ENCODE measurements at places on chromosomes 1 and 21.

DNA sequence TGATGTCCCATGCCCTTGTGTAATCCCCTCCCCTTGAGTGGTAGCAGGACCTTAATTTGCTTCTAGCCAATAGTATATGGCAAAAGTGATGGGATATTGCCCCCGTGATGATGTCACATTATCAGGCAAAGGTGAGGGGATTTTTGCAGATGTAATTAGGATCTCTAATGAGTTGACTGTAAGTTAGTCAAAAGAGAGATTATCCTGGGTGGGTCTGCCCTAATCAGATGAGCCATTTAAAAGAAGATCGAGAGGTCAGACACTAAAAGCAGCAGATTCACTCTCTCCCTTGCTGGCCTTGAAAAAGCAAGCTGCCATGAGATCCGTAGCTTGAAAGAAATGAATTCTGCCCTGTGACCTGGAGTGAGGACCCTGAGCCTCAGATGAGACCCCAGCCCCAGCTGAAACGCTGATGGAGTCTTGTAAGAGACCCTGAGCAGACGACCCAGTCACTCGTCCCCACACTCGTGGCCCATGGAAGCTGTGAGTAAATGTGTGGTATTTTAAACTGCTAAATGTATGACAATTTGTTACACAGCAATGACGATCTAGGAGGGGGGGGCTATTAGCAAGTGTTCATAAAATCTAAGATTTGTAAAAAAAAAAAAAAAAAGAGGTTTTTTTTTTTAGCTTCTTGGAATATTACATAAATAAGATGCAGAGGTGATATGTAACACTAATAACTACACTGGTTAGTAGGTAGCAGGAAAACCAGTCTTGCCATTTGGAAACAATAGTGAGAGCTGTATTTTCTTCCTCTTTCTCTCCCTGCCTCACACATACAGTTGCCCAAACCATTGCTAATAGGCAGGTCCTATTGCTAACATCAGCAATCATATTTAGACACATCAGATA, 50.3 kb upstream of the TARBP1 start:
- DNase-seq, result no peak

GRCh38 chr1:117295001-117295400, 72.2 kb upstream of the MAN1A2 start:
- DNase-seq, result no peak

DNA sequence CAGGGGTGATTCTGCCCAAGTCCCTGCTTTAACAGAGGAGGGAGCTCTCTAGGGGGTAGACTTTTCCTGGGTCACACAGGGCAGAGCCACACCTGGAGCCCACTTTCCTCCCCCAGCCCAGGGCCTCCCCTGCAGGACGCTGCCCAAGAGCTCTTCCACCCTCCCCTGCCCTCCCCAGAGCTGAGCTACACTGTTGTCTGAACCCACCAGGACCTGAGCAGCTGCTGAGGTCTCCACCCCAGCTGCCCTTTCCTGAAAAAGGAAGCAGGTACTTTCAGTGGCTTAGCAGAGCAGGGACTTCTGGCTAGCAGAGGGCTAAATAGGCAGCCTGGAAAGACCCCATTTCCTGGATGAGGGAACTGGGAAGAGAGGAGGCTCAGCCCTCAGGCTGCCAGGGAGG, 169.3 kb upstream of the ETV3 start:
- DNase-seq, result no peak

- DNase-seq, result no peak
These were observed 51.7 kb downstream of the GADD45A start for GRCh38 chr1:67736750-67737149.

- DNase-seq, result no peak
These were observed 59.5 kb upstream of the KCNA3 start for GRCh38 chr1:110734133-110734680.

DNA sequence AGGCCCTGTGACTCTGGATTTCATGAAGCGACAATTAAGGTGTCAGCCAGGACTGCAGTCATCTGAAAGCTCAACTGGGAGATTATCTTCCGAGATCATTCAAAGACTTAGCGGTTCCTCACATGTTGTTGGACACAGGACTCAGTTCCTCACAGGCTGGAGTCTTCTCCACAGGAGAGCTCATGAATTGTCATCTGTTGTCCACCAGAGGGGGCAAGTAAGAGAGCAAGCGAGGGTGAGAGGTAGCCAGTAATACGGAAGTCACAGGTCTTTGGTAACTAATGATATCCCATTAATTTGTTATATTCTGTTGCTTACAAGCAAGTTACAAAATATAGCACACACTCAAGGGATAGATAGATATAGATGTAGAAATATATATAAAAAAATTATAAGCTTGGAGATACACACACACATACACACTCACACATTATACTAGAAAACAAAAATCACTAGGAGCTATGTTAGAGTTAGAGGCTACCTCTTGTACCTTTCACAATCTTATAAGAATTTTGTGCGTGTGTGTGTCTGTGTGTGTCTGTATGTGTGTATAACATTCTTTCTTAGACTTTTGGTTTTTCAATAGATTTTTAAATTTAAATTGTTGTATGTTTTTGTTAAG, 1695.3 kb downstream of the BRINP3 start:
- DNase-seq, result no peak
